ENCODE measurements at places on chromosomes 16 and 17. TPM values are rescaled to one million over a fixed set of nuclear protein-coding genes. Genes with fewer than 3 reads are reported as not detected.

Gene BIRC5
- total RNA-seq = 11.5 TPM

Gene KRT12
- total RNA-seq = not detected

Gene CD79B
- 0.36 TPM for total RNA-seq

Gene ATP2C2
- total RNA-seq = not detected

Gene CD300LF
- not detected for total RNA-seq

Gene NPIPA3
- 0.88 TPM for total RNA-seq

Gene HAP1
- under 0.01 TPM for total RNA-seq

Gene CLEC3A
- not detected for total RNA-seq

Gene PIPOX
- total RNA-seq = 1.8 TPM

Gene FN3K
- 2.9 TPM for total RNA-seq

Gene ABCA8
- 36.2 TPM for total RNA-seq

Gene SBK1
- total RNA-seq = not detected

Gene ZPBP2
- not detected for total RNA-seq

GRCh38 chr16:48517493-48517892, 92.5 kb downstream of the N4BP1 start:
- DNase-seq = no peak

DNA sequence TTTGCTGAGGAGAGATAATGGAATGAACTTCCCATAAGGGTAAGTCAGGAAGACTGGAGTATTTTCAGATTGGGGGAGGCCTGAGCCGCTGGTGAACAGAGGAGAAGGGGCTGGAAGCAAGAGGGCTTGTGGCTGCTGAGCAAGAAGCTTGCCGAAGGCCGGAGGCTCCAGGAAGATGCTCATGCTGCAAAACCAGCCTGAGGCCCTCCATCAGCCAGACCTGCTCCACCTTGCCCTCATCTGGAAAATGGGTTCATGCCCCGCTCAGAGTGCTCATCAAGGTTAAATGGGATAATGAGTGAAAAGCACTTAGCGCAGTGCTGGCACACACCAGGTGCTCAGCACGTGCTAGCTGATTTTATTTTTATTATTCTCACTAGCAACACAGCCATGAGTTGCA, 5.5 kb upstream of the ASGR1 start:
- DNase-seq = peak; percentile 35

DNA sequence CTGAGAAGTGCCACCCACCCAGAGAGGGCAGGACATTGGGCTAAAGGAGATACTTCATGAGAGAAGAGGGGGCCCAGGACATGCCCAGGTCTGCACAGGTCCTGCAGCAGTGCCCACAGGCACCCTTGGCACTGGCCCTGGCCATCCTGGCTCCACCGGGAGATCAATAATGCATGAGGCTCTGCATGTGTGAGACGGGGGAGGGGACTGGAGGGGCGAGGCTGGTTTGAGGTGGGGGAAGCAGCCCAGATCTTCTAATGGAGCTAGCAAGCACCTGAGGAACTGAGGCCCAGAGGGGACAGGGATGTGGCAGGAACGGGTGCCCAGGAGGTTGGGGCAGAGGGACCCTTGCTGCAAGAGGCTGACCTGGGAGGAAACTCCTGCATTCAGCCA, 567 bp downstream of the OSBPL7 start:
- DNase-seq = peak; percentile 79

- DNase-seq = no peak
Measured at GRCh38 chr17:5362162-5362811, 57.2 kb downstream of the NUP88 start.

GRCh38 chr17:35766489-35766877, 5.8 kb downstream of the C17orf50 start:
- DNase-seq = peak; percentile 82

DNA sequence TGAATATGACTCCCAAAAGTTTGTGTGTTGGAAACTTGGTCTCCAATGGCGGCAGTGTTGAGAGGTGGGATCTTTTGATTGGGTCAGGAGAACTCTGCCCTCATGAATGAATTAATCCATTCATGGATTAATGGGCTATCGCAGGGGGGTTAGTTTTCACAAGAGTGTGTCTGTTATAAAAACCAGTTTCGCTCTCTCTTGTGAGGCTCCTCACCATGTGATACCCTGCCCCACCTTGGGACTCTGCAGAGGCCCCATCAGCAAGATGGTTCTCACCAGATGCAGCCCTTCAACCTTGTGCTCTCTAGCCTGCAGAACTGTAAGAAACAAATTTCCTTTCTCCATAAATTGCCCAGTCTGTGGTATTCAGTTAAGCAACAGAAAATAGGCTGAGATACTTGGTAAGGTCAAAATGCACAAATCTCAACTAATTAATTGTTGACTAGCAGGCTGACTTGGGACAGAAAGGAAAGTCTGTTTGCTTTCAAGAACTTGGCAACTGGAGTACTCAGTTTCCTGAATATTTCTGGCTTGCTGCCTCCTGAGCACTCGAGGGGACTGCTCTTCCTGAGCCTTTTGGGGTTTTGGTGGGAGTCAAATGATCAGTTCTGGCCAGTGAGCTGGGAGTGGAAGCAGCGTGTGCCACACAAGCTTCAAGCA, 13.8 kb upstream of the CCL17 start:
- no peak for DNase-seq

DNA sequence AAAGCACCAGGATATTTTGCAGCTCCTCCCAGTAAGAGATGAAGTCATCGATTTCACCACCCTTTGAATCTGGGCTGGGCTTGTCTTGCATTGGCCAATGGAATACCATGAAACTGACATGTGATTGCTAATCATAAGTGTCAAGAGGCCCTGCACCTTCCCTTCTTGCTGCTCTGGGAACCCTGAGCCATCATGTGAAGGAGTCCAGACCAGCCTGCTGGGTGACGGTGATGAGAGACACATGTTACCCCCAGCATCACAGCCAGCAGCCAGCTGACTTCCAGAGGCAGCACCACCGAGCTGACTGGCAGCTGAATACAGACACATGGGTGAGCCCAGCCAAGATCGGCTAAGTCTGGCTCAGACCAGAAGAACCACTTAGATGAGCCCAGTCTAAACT, 43.6 kb upstream of the CACNG4 start:
- DNase-seq = no peak

DNA sequence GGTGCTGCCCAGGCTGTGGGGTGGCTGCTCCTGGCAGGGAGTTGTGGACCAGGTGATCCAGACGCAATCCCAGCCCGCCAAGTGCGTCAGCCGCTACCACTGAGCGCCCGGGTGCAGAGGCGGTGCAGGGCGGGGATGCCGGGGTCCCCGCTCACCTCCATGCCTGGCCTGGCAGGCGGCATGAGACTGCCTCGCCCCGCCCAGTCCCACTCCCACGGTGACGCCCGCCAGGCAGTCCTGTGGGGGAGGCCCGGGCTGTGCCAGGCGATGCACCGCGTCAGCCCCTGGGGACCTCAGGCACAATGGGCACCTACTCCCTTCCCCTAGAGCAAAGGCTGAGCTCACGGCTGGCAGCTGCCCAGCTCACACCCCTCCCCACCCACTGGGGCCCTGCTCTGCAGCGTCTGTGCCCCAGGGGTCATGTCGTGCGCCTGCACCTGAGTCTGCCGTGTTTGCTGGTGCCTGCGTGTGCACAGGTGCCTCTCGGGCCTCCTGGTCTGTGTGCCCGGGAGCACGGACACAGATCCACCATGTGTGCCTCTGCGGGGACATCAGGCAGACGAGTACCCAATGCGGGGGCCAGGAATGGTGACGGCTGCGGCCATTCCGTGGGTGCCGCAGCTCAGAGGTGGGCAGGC, 5.3 kb downstream of the RPUSD1 start:
- no peak for DNase-seq

- DNase-seq = no peak
Measured at GRCh38 chr17:32258383-32259140, 7.1 kb upstream of the RHBDL3 start.

DNA sequence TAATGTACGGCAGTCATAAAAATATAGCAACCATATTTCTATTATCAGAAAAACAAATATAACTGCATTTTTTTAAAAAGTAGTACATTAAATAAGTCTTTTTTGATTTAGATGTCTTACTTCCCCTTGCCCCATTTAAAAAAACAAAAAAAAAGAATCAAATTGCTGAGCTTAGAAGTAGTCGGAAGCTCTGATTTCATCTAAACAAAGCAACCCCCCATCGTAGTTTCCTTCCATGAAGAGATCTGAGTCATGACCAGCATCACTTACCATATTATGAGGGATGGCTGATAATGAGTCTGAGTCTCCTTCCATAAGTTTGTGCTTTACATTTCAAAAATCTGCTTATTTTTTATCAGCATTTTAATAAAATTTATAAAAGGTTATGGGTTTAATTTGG, 86.2 kb downstream of the ITFG1 start:
- DNase-seq = no peak

DNA sequence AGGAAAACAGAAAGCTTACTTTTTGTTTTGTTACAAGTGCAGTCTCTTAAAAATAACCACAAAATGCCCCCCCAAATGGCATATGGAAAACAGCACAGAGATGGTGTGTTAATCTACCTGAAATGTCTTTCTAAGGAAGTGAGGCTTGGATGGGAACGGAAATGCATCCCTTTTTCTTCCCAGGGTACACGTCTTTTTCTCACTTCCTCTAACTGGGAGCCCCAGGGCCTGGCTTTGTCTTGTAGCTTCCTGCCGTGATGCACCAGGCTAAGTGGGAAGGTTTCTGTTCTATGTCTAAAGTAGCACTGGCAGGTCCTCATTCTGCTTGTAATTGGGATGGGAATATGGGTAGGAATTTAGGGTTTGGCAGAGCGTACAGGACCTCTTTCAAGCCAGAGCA, 52.5 kb upstream of the CACNG3 start:
- DNase-seq = no peak

GRCh38 chr17:55735731-55736405, 13.2 kb upstream of the TMEM100 start:
- DNase-seq = peak; percentile 53

DNA sequence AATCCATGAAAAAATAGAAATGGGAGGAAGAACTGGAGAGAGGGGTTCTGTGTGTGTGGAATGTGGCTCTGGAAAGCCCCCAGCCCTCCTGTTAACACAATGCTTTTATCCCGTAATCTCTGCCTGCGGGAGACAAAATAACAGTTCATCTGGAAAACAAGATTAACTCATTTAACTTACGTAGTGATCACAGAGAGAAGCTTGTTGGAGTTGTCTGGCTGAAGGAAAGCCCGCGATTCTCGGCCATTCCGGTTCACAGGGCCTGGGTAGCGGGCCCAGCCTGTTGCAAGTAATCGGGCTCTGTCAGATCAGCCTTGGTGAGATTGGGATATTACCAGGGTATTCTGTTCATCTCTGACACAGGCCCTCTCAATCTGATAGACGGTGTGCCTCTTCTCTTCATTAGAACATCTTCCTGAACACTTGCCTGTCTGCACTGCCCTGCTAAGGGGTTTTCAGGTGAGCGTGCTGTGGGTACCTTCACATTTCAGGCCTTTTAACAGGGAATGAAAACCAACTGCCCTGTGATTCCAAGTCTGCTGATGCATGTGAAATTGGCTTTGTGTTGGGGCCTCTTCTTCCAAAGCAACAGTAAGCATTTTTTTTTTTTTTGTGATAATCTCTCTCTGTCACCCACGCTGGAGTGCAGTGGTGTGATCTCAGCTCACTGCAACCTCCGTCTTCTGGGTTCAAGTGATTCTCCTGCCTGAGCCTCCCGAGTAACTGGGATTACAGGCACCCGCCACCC, 609.9 kb downstream of the WWOX start:
- DNase-seq = no peak

DNA sequence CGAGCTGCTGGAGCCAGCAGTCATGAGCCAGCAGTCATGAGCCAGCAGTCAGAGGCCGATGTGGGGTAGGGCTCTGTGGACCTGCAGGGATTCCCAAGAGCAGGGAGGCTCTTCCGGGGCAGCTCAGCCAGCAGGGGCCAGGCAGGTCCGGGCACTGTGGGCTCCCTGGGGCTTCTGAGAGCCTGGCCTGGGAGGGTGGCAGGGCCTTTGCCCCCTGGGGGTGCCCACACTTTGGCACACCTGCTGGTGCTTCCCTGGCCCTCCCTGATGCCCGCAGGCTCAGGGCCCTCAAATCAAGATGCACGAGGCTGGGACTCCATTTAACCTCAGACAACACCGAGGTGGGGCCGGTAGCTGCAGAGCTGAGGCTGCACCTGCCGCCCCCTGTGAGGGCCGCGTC, 18.1 kb downstream of the SOX8 start:
- DNase-seq = no peak

DNA sequence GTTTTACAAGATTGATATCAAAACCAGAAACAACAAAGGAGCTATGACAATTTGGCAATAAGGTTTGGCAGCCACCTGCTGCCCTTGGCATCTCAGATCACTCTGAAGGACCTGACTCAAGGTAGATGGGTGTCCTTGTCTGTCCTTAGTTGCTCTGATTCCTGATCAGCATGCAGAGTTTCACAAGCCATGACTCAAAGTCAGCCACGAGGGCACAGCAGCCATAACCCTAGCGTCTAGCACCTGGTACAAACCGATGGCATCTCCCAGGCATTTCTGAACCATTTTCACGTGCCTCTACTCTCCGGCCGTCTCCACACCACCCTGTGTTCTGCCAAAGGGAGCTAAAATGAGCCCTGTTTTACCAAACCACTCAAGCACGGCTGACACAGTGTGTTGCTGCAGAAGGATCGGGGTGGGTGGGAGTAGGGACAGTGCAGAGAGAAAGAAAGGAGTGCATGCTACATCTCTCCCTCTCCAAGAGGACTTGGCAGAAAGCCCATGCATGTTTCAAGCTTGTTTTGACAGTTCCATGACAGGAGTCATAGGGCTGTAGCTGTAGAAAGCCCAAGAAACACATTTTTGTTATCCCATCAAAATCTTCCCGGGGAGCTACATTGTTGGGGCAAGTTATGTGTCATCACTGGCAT, 297.3 kb downstream of the ABCC12 start:
- DNase-seq = no peak

DNA sequence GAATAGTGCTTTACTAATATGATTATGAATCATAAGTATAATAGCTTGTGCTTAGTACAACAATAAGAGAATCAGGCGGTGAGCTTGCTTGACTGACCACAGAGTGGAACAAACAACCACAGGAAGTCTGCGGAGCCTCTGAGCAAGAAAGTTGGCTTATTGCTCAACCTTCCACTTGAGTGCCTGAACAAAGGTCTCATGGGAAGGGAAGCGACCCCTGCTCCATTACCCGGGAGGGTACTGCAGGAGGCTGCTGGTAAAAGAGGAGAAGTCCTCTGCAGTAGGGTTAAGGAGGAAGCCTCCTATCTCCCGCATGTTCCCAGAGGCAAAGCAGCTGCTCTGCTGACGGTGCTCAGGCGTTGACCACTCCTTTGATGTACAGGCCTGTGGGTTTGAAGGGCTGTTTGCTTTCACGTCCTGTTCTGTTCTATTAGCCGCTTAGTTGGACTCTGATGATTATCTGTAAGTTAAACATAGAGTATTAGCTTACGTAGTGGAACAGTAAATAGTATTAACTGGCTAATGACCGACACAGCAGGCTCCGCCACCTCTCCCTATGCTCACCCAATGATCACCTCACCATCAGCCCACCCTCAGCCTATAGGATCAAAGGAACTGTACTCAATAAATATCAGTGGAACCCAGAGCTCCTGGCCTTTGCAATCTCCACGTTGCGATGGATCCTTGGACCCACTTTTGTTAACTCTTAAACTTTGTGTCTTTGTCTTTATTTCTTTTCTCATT, 17.5 kb downstream of the ALOX15B start:
- DNase-seq = peak; percentile 92

DNA sequence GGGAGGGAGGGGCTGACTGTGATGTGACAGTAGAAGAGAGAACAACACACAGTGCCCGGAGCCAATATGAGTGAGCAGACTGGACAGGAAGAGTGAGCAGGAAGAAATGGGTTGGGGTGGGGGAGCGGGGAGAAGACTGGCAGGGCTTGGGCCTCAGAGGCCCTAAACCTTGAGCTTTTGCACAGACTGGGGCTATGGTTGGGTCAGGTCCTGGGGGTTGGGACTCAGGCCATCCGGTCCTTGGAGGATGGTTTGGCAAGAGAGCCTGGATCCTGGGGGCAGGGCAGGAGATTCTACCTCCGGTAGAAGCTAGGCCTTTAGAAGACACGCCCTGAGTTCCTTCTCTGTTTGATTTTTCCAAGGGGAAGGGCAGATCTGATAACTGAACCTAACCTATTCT, 1.1 kb downstream of the CAMTA2 start:
- peak; percentile 84 for DNase-seq

Data from osteoblast (primary cell).